ENCODE measurements at places on chromosomes 13 and 19. TPM values are rescaled to one million over a fixed set of nuclear protein-coding genes. Genes with fewer than 3 reads are reported as not detected.
A peak's percentile ranks its signal among the peaks of the same experiment; 100 is the strongest.

Gene ZNF665
- polyA plus RNA-seq, result 1.3 TPM

Gene PRR36
- polyA plus RNA-seq, result 0.01 TPM

Gene ZNF154
- polyA plus RNA-seq, result 0.70 TPM

GRCh38 chr19:16026756-16027155 lies 49.5 kb upstream of the TPM4 start:
- no peak for DNase-seq

GRCh38 chr13:21033212-21033840 lies 28.1 kb downstream of the LATS2 start:
- DNase-seq, result peak; percentile 53

All from mammary epithelial cell (primary cell).